ENCODE measurements at places on chromosomes 1 and 21.

DNA sequence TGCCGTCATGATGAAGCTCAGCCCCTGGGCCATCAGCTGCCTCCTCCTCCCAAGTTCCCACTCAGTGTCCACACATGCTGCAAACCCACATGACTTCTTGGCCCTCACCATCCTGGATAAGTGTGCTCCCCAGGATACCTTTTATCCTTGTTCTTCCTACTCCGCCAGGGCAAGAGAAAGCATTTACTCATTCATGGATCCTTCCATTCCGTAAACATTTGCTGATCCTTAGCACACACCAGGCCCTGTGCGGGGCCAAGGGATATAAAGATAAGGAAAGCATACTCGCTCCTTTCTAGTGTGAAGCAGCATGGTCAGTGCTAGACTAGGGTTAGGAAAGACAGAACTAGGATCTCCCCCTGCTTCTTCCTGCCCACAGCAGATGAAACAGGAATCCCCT lies 122.1 kb upstream of the HMGB4 start:
- no peak for DNase-seq

GRCh38 chr1:11355559-11356475 lies 82.8 kb downstream of the UBIAD1 start:
- no peak for DNase-seq

DNA sequence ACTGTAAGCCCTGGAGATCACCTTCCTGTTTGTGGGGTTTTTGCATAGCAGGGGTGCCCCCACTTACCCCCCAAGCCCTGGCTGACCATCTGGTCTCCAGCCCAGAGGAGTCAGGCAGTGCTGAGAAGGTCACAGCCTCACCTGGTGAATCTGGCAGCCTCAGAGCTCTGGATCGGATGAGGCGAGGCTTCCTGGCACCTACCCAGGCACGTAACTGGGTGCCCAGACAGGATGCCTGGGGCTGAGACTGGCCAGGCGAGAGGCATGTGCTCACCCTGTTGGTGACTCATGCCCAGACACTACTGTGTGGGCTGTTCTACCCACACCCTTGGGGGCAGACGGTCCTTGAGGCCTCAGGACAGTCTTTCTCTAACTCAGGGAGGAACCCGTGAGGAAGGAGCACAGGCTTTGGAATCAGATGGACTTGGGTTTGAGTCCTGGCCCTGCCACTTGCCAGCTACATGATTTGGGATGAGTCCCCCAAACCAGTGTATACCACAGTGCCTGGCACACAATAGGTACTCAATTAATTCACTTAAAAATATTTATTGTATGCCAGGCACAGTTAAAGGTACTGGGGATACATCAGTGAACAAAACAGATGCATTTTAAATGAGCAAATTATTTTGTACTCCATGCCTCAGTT lies 15.1 kb upstream of the PADI3 start:
- peak; percentile 43 for DNase-seq

DNA sequence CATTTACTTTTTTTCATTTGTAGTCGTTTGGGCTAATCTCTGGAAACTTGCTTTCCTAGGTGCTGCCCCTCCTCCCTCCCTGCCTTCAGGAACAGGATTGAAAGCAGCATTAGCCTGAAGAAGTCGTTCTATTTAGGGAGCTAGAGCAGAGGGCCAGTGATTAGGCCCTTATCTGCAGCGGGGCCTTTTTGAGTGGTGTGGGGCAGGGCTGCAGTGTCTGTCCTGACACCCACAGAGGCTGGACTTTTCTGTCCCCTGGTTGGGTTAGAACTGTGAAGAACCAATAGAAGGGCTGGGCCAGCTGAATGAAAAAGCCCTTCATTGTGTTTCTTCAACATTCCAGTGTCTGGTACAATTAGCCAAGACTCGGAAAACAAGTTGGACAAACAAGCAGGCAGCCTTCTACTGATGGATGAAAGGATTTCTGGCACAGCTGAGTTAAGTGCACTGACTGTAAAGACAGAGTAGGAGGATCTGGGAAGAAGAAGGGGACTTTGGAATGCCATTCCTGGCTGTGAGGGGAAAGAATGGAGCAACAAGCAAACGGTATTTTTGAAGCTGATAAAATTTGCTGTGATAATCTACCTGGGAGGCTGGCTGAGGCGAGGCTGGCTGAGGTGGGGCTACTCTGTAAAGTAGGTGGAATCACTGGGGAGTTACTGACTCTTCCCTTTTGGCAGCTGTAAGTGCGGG lies 9.7 kb downstream of the MACF1 start:
- DNase-seq: no peak

GRCh38 chr1:30258876-30259275 lies 464.5 kb downstream of the MATN1 start:
- DNase-seq: no peak

GRCh38 chr1:78070758-78071157 lies 25.0 kb downstream of the GIPC2 start:
- no peak for DNase-seq

- no peak for DNase-seq
Measured at GRCh38 chr21:17476006-17476405, 36.8 kb upstream of the CXADR start.

DNA sequence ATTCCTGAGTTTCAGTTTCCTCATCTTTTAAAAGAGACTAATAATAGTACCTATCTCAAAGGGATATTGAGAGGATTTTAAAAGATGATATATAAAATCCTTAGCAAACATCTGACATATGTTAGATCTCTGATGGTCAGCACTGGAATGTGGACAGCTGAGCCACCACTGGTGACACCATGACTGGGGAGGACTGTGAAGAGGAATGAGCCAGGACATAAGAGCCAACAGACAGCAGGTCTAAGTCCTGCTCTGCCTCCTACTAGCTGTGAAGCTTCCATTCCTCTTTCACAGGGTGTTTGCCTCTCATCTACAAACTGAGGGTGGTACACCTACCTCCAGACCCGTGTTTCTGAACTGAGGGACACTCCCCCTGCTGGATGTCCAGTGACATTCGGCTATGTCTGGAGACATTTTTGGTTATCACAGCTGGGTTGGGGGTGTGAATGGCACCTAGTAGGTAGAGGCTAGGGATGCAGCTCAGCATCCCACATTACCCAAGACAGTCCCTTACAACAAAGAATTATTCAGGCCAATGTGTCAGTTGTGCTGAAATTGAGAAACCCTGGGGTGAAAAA lies 109.1 kb upstream of the OLIG2 start:
- no peak for DNase-seq

GRCh38 chr21:38467911-38468310 lies 30.4 kb downstream of the ERG start:
- no peak for DNase-seq

- DNase-seq: no peak
Measured at GRCh38 chr21:37176716-37177115, 90.4 kb downstream of the VPS26C start.

DNA sequence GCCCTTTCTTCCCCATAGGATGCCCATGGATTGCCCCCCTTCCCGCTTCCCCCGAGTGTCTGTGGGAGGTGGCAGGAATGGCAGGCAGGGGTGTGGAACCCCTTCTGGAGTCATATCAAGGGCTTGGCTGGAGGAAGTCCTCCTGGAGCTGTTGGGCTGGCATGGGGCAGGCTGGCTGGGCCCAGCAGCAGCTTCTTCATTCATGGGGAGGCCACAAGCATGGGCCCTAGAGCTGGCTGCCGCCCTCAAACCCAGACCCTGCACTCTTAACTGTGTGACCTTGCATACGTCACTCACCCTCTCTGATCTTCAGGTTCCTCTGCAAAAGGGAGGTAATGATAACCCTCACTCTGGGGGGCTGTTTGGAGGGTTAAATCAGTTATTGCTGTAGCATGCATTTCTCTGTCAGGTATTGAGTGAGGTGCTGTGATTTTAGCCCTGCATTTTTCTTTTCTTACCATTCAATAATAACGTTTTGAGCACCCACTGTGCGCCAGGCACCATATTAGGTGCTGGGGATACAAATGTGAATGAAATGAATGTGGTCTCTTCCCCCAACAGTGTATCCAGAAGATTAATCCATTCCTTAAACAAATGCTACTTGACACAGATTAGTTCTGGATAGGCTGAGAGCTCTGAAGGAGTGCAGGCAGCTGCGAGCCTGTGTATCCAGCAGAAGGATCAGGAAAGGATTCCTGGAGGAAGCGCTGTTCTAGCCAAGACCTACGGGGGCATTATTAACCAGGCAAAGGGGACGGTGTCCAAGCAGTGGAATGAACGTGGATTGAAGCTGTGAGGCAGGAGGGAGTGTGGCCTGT lies 9.3 kb downstream of the PCSK9 start:
- no peak for DNase-seq

DNA sequence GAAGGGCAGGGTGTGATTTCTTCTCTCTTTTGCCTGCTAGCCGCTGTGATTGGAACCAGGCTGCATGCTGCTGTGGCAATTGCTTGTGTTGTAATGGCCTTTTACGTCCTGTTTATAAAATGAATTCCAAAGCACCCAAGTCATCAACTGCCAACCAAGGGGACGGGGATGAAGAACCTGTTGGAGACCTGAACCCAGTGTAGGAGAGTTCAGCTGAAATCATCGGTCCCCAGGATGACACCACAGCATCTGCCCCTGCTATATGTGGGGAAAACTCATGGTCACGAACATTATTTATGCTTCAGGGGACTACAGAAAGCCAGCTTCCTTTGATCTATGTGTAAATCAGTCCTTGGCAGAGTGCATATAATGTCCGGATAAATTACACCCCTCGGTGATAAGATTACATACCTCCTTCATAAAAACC lies 3.8 kb downstream of the TMEM167B start:
- no peak for DNase-seq

DNA sequence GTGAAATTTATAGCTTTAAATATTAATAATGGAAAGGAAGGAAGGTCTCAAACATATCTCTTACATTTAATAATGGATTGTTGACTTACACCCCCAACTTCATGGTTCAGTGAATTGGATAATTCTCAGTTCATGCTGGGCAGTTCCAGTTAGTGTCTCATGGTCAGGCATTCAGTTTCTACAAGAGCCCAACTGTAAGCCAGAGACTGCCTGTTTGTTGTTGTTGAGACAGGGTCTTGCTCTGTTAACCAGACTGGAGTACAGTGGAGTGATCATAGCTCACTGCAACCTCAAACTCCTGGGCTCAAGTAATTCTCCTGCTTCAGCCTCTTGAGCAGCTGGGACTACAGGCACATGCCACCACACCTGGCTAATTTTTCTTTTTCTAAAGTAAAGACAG lies 5.0 kb upstream of the DMAP1 start:
- no peak for DNase-seq

DNA sequence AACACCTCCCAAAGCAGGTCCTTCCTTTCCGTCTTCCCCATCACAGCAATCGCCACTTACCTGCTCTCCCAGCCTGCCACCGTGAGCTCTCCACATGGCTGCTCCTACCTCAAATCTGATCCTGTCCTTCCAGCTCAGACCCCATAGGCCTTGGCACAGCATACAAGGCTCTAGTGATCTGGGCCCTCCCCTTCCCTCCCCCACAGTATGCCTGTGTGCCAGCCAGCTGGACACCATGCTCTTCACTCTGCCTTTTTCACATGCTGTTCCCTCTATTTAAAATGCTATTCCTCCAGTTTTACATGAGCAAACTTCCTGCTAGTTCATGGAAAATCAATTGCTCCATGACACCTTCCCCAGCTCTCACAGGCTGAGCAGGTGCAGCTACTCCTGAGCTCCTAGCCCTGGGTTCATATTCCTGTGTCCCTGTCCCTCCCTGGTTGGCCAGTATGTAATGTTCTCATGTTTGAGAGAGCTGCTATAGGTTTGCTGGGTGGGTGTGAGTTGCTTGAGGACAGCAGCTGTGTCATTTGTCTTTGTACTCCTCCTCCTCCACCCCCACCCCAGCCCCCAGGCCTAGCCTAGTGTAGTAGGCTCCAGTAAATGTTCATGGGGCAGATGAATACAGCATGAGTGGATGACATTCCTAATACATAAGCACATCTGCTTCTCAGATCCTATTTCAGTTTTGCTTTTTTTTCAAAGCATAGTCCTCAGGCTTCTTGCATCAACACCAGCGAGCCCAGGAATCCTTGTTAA lies 6.3 kb upstream of the TNNT2 start:
- DNase-seq: no peak

DNA sequence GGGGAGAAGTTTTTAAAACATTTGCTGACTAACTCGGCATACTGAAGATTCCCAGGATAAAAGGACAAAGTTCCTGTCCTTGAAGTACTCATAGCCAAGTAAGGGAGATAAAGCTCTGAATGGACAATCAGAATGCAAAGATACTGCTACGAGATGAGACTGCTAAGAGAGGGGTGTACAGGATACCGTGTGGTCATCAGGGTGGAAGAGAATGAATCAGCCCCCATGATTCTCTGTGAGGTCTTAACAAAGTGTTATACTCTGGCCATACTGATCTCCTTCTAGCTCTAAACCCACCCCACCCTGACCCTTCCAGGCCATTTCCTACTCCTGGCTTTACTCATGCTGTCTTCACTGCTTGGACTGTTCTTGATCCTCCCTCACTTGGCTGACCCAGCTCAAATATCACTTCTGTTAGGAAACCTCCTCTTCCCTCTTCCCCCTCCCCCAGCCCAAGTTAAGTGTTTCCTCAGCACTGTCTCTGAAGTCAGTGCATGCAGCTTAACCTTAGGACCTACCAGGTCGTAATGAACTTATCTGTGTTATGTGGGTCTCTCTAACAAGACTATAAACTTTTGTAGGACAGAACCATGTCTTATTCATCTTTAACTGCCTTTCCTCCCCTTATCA lies 15.8 kb upstream of the MAGOH start:
- no peak for DNase-seq

Data from GOT3 (cell line).